ENCODE measurements at places on chromosomes 13 and 19. TPM values are rescaled to one million over a fixed set of nuclear protein-coding genes. Genes with fewer than 3 reads are reported as not detected.

- no peak for DNase-seq
These were observed 51.3 kb downstream of the TEX29 start for GRCh38 chr13:111371720-111372119.

DNA sequence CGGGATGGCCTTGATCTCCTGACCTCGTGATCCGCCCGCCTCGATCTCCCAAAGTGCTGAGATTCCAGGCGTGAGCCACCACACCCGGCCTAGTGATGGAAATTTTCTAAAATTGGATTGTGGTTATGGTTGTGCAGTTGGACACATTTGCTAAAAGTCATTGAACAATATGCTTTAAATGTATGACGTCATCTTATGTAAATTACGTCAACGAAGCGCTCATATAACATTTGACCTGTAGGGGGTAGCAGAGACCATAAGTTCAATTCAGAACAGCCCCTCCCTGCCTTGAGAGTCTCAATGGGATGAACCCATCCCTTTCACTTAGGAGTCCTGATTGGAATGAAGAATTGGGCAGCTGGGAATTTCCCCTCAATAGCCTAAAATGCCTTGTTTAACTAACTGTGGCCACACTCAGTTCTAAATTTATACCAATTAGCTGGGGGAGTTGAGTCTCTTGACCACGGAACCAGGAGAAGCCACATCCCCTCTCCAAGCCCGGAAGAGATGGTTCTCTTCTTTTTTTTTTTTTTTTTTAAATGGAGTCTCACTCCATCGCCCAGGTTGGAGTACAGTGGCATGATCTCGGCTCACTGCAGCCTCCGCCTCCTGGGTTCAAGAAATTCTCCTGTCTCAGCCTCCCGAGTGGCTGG lies 15.2 kb upstream of the TLE6 start:
- no peak for DNase-seq

GRCh38 chr13:40060296-40061007 lies 405.0 kb downstream of the COG6 start:
- peak; percentile 87 for DNase-seq

DNA sequence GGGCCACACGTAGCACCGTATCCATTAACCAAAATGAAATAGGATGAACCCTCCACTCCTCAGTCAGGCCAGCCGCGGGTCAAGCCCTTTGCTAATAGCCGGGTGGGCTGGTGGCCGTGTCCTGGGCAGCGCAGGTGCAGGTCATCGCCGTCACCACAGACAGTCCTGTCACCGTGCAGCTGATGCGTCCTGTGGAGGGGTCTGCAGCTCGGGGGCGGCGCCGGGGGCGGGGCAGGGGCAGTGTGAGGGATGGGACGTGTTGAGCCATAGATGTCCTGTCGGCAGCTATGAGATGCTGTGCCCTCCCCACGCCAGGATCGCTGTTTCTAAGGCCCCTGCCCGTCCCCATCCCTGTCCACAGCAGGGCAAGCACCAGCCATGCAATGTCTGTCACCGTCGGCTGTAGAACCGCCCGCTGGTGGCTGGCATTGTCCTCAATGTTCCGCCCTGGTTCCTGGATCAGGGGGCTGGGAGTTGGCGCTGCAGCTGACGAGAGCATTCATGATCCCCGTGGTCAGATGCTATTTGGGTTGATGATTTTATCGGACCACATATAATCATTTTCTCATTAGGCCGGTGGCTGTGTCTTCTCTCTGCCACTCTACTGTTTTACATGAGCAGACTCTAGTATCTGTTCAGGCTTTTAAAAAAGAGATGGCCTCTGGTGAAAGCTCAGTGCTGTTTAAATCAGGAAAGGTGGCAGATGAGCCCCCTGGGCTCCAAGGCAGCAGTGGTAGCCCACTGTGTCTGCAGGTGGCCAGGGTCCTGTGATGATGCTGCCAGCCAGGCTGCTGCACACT lies 126.1 kb downstream of the KDM4B start:
- no peak for DNase-seq

The CCL25 gene
- not detected for total RNA-seq

DNA sequence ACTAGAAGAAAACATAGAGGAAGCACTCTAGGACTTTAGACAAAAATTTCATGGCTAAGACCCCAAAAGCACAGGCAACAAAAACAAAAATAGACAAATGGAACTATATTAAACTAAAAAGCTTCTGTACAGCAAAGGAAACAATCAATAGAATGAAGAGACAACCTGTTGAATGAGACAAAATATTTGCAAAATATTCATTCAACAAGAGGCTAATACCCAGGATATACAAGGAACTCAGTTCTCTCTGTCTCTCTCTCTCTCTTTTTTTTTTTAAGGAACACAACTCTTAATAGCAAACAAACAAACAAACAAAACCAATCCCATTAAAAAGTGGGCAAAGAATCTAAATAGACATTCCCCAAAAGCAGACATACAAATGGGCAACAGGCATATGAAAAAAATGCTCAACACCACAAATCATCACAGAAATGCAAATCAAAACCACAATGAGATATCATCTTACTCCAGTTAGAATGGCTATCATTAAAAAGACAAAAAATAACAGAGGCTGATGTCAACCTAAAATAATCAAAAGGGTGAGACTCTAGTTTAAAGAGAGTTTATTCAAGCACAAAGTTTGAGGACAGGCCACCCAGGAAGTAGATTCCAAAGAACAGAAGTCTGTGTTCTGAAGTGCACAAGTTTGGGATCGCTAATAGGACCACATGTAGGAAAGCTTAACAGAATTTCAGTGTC lies 27.1 kb upstream of the SLC7A9 start:
- no peak for DNase-seq
